Ascending aorta (tissue), 2 donors: ENCODE measurements at places on chromosomes 5 and 9.

DNA sequence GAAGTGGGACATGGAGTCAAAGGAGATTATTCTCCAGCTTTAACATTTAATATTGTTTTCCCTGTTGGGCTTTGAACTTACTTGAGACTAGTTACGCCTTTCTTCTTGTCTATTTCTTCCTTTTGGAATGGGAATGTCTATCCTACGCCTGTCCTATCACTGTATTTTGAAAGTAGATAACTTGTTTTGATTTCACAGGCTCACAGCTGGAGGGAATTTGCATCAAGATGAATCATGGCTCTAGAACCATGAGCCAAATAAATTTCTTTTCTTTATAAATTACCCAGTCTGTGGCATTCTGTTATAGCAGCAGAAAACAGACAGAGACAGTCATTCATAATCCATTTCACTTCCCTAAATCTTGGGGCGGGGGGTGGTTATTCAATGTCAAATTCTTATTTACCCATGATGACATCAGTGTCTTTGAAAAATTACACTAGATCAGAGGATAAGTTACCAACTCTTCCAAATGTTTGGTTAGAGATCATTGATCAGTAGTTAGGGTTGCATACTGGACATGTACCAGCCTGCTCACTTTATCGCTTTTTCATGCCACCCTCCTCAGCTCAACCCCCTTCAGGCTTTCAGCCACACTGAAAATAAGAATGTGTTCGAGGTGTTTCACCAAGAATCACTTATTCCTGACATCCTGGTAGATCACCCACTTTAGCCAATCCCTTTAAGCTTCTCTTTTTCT is 419.6 kb upstream of the PIK3R1 start:
- H3K4me3 ChIP-seq = no peak overlapping the region
- no peaks in the 10 kb centered on the region for H3K27me3 ChIP-seq
- DNase-seq = no peak
- peaks cover 2% of the 10 kb centered on the region for H3K4me1 ChIP-seq
- no peak overlapping the region for H3K27ac ChIP-seq
- H3K36me3 ChIP-seq = no peaks in the 10 kb centered on the region

- no peak for DNase-seq
- no peaks in the 10 kb centered on the region for H3K27me3 ChIP-seq
- H3K27ac ChIP-seq = no peak overlapping the region
- no peaks in the 10 kb centered on the region for H3K4me1 ChIP-seq
- H3K4me3 ChIP-seq = no peak overlapping the region
- no peaks in the 10 kb centered on the region for H3K36me3 ChIP-seq
These were observed 82.1 kb downstream of the PRKACG start for GRCh38 chr9:68931821-68932220.

DNA sequence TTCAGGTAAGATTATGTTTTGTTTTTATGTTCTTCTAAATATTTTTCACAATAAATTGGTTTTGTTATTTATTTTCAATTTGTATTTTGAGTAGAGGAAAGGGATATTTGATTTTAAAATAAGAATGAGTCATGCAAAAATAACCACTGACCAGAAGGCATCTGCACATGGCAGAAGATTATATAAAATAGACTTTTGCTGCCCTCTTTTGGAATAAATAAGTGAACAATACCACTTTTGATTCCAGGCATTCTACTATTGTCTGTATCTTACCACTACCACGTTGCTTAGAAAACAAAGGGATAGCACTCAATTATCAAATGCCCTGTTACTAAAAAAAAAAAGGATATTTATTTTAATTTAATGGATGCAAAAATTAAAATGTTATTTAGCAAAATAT is 227.3 kb upstream of the ITGA1 start:
- no peaks in the 10 kb centered on the region for H3K4me1 ChIP-seq
- no peaks in the 10 kb centered on the region for H3K27me3 ChIP-seq
- DNase-seq = no peak
- no peak overlapping the region for H3K27ac ChIP-seq
- H3K4me3 ChIP-seq = no peak overlapping the region

DNA sequence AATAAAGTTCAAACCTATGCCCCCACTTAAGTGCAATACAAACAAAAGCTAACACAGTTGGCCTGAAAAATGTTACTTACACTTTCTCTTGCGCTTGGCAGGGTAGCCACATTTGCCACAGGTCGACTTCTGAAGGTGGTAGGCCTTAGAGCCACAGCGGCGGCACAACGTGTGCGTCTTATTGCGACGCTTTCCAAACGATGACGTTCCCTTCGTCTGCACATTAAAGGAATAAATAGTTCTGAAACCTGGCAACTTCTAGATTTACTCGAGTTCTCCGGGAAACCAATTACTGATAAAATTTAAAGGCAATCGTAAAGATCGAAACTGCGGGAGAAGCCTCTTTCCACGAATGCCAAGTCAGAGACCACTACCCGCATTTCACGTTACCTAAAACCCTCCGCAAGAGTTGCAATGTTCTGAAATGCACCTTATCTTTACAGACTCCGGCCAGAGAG is 602 bp downstream of the RPL37 start:
- H3K36me3 ChIP-seq = peaks cover 46% of the 10 kb centered on the region
- H3K4me3 ChIP-seq = peak overlapping the region; percentile 75
- no peak for DNase-seq

GRCh38 chr9:128550770-128551656 is 1.4 kb upstream of the SPTAN1 start:
- no peaks in the 10 kb centered on the region for H3K27me3 ChIP-seq
- H3K4me1 ChIP-seq = peaks cover 5% of the 10 kb centered on the region
- no peaks in the 10 kb centered on the region for H3K36me3 ChIP-seq

DNA sequence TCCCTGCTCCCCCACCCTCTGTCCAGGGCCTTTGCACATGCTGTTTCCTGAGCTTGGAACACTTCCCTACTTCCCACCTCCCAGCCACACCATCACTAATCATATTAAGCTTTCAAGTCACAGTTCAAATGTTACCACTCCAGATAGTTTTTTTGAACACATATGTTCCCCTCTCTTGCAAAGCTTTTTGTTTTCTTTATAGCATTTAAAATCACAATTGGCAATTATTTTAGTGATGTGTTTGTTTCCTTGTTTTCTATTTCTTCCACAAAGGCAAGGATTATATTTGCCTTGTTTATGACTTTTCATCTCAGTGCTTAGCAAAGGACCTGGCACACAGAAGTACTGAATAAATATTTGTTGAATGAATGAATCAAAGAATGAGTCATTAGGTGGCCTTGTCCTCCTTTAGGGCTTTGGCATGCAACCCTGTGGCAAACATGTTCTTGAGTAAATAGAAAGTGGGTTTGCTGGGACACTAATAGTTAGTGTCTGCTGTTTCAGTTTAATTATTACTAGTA is 386.8 kb downstream of the FGF10 start:
- peaks cover 4% of the 10 kb centered on the region for H3K4me1 ChIP-seq
- H3K27me3 ChIP-seq = no peaks in the 10 kb centered on the region
- no peak for DNase-seq
- no peak overlapping the region for H3K27ac ChIP-seq
- no peaks in the 10 kb centered on the region for H3K36me3 ChIP-seq

DNA sequence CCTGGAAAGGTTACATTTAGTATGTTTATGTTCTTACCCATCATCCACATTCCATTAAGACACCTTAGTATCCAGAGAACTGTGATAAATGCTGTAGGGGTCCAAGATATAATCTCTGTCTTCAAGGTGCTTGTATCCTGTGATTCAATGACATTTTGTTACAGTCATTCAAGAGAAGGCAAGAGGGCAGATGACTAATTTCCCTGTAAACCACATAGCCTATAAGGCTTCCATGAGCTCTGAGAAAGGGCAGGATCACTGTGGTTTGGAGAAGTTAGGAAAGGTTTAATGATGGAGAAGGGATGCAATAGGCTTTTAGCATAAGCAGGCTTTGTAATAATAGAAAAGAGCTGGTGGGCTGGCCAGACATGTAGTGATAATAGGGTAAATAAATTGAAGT is 40.0 kb downstream of the PAPPA start:
- no peak for DNase-seq
- H3K27me3 ChIP-seq = no peaks in the 10 kb centered on the region
- no peak overlapping the region for H3K4me3 ChIP-seq

GRCh38 chr9:86082870-86083269 is 16.5 kb downstream of the GOLM1 start:
- no peaks in the 10 kb centered on the region for H3K4me1 ChIP-seq
- H3K27me3 ChIP-seq = no peaks in the 10 kb centered on the region
- no peak for DNase-seq

- H3K36me3 ChIP-seq = peaks cover 30% of the 10 kb centered on the region
- no peak overlapping the region for H3K27ac ChIP-seq
- no peak for DNase-seq
- no peak overlapping the region for H3K4me3 ChIP-seq
- H3K27me3 ChIP-seq = no peaks in the 10 kb centered on the region
- no peaks in the 10 kb centered on the region for H3K4me1 ChIP-seq
These were observed 33.7 kb downstream of the LEAP2 start for GRCh38 chr5:132907161-132907560.

DNA sequence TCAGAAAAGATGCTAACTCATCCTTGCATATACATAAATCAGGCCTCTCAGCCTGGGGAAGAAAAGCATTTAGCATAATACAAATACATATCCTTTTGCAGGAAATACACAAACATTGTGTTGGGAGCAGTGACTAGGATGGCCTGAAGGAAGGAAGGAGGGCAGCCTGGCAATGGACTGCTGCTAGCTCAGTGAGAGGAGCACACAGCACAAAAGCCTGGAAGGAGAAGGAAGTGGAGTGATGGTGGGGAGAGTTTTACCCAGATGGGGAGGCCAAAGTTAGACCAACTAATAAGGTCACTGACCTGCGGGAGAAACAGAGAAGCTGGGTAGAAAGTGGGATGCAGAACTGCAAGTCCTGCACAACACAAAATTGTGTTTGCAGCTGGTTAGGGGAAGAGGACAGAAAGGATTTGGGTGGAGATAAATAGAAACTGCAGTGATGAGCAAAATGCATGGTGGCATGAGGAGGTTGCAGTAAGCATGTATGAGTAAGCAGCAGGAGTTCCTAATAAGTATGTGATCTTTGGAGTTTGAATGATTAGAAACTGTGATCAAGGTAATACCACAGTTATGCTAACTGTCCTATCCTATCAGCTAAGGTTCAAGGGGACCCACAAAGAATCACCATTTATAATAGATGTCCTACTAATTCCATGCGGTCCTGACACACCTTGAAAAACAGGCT is 39.5 kb downstream of the SEMA6A start:
- H3K27me3 ChIP-seq = no peaks in the 10 kb centered on the region
- no peak overlapping the region for H3K27ac ChIP-seq
- no peak for DNase-seq
- no peak overlapping the region for H3K4me3 ChIP-seq

DNA sequence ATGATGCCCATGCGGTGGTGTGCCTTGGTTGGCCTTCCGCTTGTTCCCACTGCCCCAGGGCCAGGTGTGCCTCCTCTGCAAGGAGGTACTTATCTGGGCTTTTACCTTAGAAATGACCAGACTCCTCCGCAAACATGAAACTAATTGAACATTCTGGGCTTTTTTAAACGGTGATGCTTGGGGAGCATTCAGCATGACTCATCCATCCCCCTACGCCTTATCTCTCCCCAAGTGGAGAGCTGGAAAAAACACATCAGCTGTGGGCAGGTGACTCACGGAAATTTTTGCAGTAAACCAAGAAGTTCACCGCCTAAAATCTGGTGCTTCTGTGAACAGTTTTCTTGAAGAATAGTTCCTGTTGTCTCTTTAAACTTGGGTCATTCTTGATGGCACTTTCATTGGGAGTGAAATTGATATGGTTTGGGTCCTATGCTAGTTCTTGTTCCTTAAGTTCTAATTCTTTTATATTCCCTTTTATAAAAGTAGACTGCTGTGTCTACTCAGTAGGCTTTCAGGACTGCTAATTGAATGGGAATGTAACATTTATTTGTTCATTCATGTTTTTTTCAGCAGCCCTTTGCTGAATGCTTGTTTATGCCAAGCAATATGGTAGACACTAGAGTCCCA is 39.6 kb downstream of the SFXN1 start:
- H3K4me3 ChIP-seq = no peak overlapping the region
- H3K36me3 ChIP-seq = peaks cover 71% of the 10 kb centered on the region
- no peak overlapping the region for H3K27ac ChIP-seq

DNA sequence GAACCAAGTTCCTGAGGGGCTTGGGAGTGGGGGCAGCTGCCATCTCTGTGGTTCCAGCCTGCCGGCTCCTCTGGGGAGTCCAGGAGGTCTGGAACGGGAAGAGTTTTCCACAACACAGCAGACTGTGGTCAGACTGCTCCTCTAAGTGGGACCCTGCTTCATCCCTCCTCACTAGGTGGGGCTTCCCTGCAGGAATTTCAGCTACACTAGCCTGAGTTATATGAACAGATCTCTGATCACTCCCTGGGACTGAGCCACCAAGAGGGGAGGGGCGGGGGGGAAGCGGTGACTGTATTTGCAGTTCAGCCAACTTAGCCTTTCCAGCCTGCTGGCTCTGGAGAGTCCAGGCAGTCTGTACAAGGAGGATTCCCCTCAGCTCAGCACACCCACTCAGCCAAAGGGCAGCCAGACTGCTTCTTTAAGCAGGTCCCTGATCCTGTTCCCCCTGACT is 19.4 kb downstream of the DTWD2 start:
- H3K36me3 ChIP-seq = no peaks in the 10 kb centered on the region
- DNase-seq = no peak
- H3K27ac ChIP-seq = no peak overlapping the region
- H3K4me3 ChIP-seq = no peak overlapping the region
- no peaks in the 10 kb centered on the region for H3K4me1 ChIP-seq
- no peaks in the 10 kb centered on the region for H3K27me3 ChIP-seq

DNA sequence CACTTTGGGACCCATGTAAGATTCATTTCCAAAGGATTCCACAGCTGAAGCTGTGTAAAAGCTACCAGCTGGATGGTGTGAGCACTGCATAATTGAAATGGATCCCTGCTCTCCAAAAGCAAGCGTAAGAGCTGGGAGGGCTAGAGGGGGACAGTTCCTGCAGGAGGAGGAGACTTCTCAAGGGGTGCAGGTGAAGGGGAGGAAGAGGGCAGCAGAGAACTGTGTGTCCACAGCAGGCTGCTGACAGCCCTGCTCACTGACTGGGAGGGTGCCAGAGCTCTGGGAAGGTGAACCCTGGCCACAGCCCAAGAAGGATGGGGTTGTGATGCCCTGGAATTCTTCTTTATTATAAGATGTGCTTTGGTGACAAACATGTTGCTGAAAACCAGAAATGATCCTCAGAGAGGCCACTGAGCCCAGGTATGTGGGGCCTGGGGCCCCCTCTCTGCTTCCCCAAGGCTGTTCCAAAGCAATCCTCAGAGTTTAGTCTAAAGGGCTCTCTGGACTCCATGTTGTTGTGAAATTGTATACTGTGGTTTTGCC is 112.8 kb upstream of the SLC25A48 start:
- DNase-seq = no peak
- H3K4me1 ChIP-seq = no peaks in the 10 kb centered on the region
- H3K4me3 ChIP-seq = no peak overlapping the region
- no peak overlapping the region for H3K27ac ChIP-seq

GRCh38 chr5:128538250-128539037 is 399 bp upstream of the FBN2 start:
- no peak overlapping the region for H3K27ac ChIP-seq
- H3K4me3 ChIP-seq = peak overlapping the region; percentile 63
- peaks cover 6% of the 10 kb centered on the region for H3K4me1 ChIP-seq
- no peaks in the 10 kb centered on the region for H3K36me3 ChIP-seq
- DNase-seq = no peak

- no peaks in the 10 kb centered on the region for H3K27me3 ChIP-seq
- H3K4me1 ChIP-seq = no peaks in the 10 kb centered on the region
- H3K4me3 ChIP-seq = no peak overlapping the region
These were observed 50.7 kb downstream of the TMEM167A start for GRCh38 chr5:83026516-83026915.

GRCh38 chr5:133641683-133642082 is 29.3 kb upstream of the FSTL4 start:
- H3K4me1 ChIP-seq = no peaks in the 10 kb centered on the region
- H3K27me3 ChIP-seq = no peaks in the 10 kb centered on the region
- no peak overlapping the region for H3K4me3 ChIP-seq
- DNase-seq = no peak
- no peaks in the 10 kb centered on the region for H3K36me3 ChIP-seq
- H3K27ac ChIP-seq = no peak overlapping the region

GRCh38 chr5:989961-990530 is 18.6 kb upstream of the NKD2 start:
- H3K27ac ChIP-seq = no peak overlapping the region
- no peaks in the 10 kb centered on the region for H3K4me1 ChIP-seq
- no peaks in the 10 kb centered on the region for H3K36me3 ChIP-seq
